ENCODE measurements at places on chromosomes 5 and 9.

GRCh38 chr5:111229871-111230810, 6.0 kb downstream of the CAMK4 start:
- DNase-seq, result no peak

GRCh38 chr9:87108661-87109060, 161.4 kb upstream of the GAS1 start:
- no peak for DNase-seq

- peak; percentile 67 for DNase-seq
Measured at GRCh38 chr5:176365351-176366231, at the start of gene ARL10. Gene ARL10 (plus strand): TSS chr5:176365487. CDS start chr5:176365564, 77 bp downstream.

GRCh38 chr5:39424736-39425637, at the start of gene DAB2:
Gene DAB2 (minus strand): TSS chr5:39424980. CDS start chr5:39394320, 30,660 bp downstream.
- peak; percentile 99 for DNase-seq

GRCh38 chr5:181114284-181114843, 16.6 kb downstream of the OR2V1 start:
- DNase-seq, result no peak

- DNase-seq, result no peak
Measured at GRCh38 chr5:172541099-172541772, 86.9 kb upstream of the SH3PXD2B start.

- no peak for DNase-seq
Measured at GRCh38 chr9:116683535-116683934, 3.6 kb upstream of the TRIM32 start.

GRCh38 chr9:133269537-133270362, 5.3 kb downstream of the ABO start:
- DNase-seq, result no peak

DNA sequence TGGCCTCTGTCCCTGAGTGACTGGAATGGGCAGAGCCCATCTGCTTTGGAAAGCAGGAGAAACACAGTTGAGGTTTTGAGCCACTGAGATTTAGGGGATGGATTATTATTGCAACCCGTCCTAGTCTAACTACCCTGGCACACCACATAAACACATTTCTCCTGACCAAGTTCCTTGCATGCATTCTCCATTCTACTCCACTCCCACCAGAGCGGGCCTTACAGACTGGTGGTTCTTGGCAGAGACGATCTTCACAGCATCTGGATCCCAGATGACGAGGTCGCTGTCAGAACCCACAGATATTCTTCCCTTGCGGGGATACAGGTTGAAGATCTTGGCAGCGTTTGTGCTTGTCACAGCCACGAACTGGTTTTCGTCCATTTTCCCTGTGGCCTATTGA, 111.0 kb downstream of the DPYSL3 start:
- DNase-seq, result no peak

DNA sequence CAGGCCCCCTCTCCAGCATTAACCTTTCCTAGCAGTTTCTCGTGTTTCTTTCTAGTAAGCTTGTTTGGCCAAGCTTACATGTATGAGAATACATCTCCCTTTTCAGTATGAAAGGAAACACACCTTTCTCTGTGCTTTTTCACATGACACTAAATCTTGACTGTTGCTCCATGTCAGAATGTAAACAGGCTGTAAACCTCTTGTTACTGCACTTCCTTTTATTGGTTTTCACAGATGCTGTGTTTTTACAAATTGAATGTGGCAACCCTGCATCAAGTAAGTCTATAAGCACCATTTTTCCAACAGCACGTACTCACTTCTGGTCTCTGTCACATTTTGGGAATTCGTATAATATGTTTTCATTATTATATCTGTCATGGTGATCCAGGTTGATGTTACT, 2.2 kb upstream of the CANX start:
- DNase-seq, result no peak

GRCh38 chr5:74040811-74041491, 415.0 kb downstream of the ARHGEF28 start:
- DNase-seq, result peak; percentile 77

- no peak for DNase-seq
Measured at GRCh38 chr5:115626445-115626823, 598 bp upstream of the TMED7 start.

DNA sequence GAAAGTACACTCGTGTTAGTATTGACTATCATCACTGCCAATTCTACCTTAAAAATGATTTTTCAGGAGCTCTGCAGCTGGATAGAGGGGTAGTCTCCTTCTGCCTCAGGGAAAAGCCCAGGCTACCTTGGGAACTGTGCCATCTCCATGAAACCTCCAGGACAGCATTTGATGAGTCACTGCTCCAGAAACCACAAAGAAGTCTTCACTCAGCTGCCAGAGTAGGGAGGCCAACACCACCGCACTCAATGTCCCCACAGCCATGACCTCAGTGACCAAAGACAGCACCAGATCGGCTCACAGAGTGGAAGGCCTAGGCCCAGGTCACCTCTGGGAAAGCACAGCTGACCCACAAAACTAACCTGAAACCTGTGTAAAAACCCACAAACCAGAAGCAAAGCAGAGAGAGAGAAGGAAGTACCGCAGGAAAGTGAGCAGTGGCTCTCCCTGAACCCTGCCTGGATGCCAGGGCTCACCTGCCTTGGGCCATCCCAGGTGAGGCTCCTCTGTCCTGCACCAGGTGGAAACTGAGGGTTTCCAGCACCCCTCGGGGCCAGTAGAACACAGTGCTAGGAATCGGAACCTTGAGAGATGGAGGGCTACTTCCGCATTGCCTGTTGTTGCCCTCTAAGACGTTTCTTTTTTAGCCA, 30.0 kb downstream of the S1PR3 start:
- DNase-seq, result peak; percentile 94

- no peak for DNase-seq
Measured at GRCh38 chr9:37031081-37031480, 3.0 kb downstream of the PAX5 start.

DNA sequence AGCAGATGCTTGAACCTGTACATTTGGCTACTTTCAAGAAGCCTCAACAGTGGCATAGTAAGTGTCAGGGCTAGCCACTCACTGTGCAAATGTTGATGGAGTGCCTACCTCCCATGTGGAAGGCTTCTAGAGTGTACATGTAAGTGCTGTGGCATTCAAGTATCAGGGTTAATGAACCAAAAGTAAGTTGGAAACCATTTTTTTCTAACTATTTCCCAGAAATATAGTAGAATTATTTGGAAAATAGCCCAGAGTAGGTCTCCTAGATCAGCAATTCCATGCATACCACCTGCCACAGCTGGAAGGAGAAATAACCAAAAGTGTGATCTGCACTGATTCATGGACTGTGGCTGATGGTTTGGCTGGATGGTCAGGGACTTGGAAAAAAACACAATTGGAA, 53.3 kb downstream of the FOXD1 start:
- no peak for DNase-seq

- DNase-seq, result no peak
Measured at GRCh38 chr9:14081745-14082144, 232.2 kb downstream of the NFIB start.

DNA sequence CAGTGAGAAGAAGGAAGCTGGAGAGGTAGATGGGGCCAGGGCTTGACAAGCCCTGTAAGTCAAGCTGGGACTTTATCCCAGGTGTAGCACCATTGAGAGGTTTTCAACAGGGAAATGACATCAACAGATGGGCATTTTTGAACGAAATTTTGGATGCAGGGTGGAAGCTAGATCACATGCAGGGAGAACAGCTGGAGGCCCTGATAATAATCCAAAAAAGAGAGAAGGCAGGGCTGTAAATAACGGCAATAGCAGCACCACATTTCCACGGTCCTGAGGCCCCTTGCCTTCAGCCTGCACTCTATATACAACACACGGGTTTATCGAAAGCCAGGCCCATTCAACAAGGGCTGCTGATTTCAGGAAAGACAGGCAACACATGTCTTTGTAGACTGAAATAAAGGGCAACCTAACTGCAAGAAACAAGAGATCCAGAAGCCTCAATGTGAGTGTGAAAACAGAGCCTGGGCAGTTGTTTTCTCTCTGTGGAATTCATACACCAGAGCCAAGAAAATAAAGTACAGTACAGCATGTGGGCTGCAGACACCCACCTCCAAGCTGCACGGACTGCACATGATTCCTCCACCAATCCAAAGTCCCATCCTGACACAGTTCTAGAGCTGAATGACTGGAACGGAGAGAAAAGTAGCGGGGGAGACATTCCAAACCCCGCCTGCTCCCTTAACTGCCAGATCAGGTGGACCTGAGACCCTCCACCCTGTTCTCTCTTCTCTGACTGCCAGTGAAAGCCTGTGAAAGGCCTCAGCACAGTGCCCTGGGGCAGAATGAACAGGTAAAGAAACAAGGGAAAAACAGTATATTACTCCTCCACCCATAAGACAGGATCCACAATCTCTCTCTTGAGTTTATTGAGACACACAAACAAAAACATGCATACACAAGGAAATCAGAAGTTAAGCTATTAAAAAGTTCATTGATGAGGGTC, 36.3 kb downstream of the KLHL3 start:
- DNase-seq, result no peak

DNA sequence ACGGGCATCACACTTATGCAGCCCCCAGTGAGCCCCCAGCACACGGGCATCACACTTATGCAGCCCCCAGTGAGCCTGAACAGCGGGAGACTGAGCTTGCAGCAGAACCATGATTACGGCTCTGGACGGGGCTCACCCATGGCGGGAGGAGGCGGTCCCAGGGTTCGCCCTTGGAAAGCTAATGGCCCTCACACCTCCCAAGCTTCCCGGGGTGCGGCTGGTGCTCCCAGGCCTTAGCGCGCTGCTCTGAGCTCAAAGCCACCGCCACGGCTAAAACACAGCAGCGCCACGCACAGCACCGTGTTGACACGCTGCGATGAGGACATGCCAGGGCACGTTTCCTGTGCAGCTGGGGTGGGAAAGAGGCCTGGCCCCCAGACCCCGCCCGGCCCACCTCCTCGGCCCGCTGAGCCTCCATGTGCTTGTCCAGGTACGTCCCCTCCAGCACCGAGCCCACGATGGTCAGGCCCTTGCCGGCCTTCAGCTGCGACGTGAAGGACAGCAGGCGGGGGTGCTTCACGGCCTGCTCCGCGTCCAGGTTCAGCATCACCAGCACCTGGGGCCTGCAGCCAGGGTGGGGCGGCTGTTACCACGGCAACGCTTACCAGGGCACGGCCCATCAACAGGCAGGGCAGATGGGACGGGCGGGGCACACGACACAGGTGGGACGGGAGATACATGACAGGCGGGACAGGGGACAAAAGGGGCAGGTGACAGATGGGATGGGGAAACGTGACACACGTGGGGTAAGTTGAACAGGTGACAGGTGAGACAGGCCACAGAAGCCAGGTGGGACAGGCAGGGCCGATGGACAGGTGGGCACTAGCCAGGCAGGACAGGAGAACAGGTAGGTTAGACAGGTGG, 38.4 kb downstream of the SLC12A7 start:
- no peak for DNase-seq

DNA sequence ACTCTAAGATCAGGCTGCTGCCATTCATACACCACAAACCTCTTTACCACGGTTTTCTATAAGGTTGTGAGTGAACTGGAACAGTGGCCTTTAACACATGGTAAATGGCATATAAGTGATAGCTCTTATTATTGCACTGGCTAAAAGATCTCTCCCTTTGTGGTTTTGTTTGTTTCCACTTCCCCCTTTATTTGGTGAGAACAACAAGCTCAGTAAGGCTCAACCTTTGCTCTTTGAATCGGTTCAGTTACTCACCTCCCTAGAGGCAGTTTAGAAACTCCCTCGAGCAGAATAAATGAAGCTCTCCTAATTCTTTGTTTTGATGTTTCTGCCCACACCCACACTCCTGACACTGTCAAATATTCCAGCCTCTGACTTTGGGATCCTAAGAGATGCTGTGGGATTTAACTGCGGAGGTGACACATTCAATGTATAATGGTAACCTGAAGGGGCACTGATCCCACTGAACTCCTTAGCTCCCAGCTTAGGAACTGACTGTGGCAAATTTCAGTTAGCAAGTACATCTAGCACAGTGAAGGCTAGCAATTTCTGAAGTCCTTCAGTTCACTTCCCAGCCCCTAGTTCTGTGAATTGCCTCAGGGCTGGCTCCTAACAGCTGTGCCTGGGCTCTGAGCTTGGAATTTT, 22.5 kb upstream of the RAD23B start:
- no peak for DNase-seq

DNA sequence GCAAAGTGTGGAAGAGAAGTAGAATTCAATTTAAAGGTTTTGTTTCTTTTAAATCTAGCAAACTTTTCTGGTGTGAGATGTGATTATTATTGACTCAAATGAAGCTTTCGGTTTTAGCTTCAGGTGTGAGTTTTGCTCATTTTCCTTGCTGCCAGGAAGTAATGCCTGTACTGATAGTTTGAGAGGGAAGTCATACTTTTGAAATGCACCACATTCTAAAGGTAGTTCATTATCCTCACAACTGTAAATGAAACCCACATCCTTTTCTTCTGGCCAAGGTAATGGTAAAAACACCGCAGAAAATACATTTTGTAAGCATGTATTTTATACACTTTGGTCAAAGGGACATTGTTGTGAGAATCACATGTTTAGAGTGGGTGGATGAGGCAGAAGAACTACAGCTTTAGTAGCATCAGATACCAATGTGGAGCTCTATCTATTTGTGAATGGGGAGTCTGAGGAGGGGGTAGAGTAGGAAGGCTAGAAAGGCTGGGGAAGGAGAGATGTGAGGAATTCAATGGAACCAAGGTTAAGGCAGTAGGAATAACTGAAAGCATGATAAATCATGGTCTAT, 167.0 kb upstream of the CDKN2B start:
- no peak for DNase-seq

DNA sequence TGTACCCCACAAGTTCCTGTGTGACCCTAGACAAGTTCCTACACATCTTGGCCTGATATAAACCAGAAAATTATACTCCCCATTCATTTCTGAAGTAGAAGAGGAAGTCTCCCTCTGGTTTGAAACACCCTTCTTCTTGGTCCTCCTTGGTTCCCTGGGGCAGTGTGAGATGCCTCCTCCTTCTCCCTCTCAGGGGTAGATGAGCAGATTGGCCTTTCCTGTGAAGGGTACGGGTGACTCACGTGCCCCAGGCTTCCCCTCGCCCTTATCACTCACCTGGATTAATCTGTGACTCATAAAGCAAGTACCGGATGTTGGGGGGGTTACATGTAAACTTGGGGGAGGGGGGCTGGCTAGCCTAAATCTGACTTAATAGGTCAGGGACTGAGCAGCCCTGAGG, 11.1 kb upstream of the AQP3 start:
- DNase-seq, result no peak

DNA sequence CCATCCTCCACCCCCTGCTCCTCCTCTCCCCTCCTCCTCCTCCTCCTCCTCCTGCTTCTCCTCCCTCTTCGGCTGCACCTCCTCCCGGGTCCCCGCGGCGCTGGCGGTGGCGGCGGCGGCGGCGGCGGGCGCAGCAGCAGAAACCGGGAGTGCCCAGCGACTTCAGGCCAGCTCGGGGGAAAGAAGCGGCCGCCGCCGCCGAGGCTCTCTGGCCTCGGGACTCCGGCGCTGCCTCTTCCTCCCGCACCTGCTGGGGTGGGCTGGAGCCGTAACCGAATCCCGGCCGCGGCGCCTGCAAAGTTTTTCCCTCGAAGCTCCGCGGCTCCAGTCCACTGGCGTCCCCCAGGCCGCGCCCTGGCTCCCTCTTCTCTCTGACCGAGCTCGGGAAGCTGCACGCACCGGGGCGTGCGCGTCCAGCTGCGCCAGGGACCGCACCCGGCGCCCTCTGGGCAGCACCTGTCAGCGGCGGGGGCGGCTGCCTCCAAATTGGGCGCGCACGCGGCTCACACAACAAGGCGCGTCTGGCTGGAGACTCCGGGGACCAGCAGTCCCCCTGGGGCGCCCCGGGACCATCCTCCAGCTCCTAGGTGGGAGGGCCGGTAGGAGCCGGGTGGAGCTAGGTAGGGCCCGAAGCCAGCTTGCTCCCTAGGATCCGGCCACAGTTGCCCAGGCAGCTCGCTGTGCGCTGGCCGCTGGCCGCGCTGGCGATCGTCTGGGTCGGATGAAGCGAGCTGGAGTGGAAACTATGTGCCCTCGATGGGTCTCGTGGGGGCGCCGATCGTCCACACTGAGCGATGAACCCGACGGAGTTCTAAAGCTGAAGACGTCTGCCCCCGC, at the start of gene MCTP1:
MCTP1 (minus strand) TSS at position 523 of the 837 bp plus-strand sequence.
- peak; percentile 75 for DNase-seq

Measured in myocyte (in vitro differentiated cells).